ENCODE measurements at places on chromosomes 12 and 14. TPM values are rescaled to one million over a fixed set of nuclear protein-coding genes. Genes with fewer than 3 reads are reported as not detected.
A peak's percentile ranks its signal among the peaks of the same experiment; 100 is the strongest.

Gene VDR
- 0.18 TPM for total RNA-seq

- DNase-seq: no peak
Measured at GRCh38 chr14:24074625-24075484, 3.5 kb downstream of the CPNE6 start.

Gene MYO1H
- total RNA-seq: not detected

- DNase-seq: no peak
Measured at GRCh38 chr12:116808113-116809105, 70.3 kb downstream of the RNFT2 start.

Gene CLEC4D
- total RNA-seq: not detected

DNA sequence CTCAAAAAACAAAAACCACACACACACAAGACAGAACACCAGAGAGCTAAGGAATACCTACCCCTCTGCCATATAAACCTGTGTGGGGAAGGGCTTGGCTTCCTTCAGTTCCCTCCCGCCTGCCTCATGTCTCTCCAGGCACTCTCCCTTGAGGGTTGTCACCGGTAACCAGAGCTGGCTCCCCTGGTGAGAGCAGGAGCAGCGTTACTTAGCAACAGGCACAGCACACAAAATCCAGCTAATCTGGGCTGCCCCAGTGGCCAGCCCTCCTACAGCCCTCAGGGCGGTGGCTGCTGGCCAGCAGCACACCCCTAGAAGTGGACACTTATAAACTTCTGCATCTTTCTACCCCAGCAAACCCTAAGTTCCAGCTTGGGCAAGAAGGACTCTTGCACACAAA lies 21.6 kb upstream of the NR4A1 start:
- no peak for DNase-seq

DNA sequence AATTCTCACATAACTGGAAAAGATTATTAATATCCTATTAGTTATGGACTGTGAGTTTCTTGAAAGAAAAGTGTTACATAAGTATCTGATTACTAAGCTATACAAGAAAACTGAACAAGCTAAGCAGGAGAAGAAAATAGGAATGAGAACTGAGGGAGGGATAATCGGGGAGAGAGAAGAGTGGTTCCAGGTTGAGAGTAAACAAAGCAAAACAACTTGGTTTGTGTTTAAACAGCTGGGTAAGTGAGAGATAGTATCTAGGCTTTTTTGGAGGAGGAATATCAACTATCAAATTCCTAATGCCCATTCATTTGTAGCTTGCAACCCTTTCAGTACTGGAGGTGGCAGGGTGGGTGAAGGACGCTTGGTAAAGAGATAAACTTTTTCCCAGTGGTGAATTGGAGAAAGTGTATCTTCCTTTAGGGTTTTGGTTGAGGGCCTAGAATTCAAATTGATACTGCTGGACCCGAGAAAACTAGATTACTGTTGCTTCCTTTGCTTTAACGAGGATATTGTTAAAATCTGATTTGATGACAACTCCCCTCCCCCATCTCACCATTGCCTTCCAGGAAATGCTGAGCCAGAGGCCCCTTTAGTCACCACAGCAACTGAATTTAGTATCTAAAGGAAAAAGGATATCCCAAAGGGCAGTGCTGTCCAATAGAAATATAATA lies 2.0 kb upstream of the SLC2A3 start:
- no peak for DNase-seq

Gene APOF
- total RNA-seq: not detected

Gene BICDL1
- total RNA-seq: not detected

Gene CLEC2B
- 51.1 TPM for total RNA-seq

Gene KRT6C
- total RNA-seq: not detected

GRCh38 chr12:43206396-43206795 lies 345.6 kb downstream of the ADAMTS20 start:
- DNase-seq: no peak

DNA sequence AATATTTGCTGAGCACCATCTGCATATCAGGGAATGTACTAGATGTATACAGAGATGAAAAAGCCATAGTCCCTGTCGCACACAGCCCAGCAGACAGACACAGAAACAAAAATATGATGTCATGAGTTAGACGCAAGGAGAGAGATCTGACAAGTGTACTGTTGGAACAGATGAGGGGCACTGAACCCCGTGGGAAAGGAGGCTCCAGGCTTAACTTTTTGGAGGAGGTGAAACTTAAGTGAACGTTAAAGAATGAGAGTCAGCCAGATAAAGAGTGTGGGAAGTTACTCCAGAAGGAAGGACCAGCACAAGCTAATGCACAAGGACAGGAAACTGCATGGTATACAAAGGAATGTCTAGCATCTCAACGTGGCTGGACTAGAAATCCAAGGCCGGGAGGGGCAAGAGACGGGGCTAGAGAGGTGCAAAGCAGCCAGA lies 2.5 kb upstream of the ACTN1 start:
- peak; percentile 80 for DNase-seq

DNA sequence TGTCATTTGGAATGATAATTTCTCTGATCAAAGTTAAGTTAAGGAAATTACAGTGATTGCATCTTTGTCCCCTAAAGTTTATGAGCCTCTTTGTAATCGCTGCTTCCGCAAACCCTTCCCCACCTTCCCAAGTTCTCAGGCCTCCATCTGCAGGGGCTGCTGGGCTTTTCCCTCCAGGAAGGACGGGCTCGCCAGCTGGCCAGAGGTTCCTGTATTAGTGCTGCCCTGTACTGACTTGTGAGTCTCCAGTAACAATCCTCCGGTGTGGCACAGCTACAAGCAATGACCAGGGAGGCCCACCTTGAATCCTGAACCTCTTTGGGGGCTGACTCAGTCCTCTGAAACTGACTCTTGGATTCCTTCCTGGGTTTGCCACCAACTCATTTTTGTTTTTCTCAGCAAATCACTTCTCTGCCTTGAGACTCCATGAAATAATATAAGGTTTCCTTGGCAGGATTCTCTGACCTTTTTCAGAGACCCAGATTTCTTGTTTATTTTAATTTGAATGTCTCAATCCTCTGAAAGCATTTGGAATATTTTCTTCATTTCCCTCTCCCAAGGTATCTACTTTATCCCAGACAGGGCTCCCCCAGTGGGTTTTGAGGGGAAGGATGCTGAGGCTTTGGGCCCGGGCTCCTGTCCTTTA lies 398.6 kb downstream of the ZFP36L1 start:
- no peak for DNase-seq

Gene TCL1A
- not detected for total RNA-seq

Gene RAB2B
- total RNA-seq: 29.1 TPM

- no peak for DNase-seq
Measured at GRCh38 chr14:74261288-74261687, 22.0 kb downstream of the VSX2 start.

- no peak for DNase-seq
Measured at GRCh38 chr12:112325157-112325556, 57.1 kb downstream of the HECTD4 start.
